ENCODE measurements at places on chromosomes 11 and 22.

DNA sequence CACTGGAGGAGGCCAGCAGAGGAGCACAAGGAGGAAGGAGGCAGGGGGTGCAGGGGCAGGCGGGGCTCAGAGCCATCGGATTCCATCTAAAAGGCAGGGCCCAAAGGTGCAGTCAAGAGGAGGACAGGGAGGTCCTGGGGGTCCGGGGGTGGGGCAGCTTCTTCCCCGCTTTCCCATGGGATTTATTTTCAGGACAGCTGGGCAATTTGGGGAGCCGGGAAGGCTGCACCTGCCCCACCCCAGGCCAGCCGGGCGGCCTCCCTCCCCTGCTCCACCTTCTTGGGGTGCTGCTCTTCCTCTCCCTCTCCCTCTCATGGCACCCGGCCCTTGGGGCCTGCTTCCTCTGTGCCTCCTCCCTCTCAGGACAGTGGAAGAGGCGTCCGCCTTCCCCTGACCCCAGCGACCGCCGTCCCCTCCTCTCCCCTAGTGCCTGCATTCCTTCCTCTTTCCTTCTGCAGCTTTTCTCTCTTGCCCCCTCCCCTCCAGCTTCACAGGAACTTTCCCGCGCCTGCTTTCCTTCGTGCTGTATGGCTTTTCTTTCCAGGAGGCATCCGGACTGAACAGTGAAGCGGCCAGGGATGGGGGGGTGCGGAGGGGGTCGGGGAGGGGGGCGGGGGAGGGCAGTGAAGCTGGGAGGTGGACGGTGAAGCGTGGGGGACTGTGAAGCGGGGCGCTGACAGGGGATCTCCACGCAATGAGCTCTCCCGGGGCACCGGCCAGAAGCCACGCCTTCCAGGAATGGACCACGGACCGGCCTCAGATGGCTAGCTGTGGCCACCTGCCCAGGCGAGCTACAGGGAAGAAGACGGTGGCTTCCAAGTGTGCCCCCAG is 26.9 kb downstream of the APOBEC3H start:
- ATAC-seq: no peak

DNA sequence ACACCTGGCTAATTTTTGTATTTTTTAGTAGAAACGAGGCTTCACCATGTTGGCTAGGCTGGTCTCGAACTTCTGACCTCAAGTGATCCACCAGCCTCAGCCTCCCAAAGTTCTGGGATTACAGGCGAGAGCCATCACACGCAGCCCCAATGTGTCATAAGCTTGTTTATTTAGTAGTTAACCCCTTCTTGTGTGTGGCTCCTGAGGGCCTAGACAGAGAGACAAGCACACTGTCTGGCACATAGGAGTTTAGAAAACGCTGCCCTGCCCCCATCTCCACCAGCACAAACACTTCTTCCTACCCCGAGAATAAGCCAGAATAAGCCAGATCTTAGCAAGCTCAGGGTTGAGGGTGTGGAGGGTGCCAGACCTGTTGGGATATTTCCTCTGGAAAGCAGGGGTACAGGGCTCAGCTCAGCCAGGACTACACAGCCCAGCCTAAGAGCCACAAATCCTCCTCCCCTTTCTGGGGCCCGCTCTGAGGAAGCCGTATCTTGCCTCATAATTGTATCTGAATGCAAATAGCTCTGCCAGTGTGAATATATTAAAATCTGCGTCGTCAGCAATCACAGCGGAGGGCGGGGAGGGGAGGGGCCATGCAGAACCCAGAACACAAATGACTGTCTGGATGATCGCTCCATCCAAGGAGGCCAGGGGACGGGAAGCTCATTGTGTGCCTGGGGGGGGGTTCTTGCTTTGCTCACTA is 247.3 kb downstream of the MN1 start:
- ATAC-seq: no peak

DNA sequence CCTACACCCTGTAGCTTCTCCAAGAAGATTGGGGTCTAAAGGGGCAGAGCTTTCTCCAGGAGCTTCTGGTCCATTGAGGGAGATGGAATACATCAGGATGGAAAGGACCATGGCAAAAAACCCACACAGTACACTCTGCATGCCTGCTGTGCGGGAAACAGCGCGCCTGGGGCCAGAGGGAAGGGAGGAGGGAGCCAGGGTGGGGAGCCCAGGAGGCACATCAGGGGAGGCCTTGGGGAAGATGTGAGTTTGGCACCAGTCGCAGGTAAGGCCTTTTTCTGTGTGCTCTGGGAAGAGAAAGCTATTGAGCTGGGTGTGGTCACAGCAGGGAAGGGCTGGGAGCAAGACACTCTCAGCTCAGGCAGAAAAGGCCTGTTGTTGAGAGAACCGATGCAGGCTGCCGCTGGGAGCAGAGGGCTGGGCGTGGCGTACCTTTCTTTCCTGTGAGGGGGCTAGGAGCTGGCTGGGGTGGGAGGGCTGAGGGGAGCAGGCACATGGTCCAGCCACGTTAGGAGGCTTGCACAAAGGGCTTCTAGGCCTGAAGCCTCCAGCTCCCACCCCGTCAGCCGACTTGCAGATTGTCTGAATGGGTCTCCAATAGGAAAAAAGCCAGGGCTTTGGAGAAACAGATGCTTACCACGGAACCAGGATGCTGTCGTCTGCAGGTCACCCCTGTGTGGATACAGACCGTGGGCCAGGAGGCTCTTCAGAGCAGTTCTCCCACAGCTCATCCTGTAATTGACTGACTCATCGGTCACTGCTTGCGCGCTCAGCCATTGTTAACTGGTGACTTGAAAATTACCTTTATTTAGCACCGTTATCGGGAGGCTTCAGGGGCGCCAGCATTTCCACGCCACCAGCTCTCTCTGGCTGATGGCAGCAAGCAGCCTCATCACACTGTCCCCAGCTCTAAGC is 237.3 kb downstream of the ST3GAL4 start:
- ATAC-seq: no peak

- ATAC-seq: no peak
These were observed 49.9 kb downstream of the SCUBE1 start for GRCh38 chr22:43293259-43293654.

DNA sequence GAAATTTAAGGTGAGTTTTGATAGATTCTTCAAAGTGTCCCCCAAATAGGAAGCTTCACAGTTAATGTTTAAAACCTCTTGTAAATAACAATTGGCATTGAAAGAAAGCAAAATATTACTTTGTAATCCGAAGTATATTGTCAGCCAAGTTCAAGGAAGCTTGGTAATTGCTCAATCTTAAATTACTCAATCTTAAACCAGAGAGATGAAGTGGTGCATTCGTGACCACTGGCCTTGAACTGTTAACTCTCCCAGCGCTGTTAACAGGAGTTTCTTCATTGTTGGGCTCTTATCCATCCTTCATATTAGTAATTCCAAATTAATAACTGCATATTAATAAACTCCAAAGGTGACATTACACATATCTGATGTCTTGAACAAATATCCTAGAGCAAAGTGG is 20.6 kb upstream of the FDX1 start:
- no peak for ATAC-seq

DNA sequence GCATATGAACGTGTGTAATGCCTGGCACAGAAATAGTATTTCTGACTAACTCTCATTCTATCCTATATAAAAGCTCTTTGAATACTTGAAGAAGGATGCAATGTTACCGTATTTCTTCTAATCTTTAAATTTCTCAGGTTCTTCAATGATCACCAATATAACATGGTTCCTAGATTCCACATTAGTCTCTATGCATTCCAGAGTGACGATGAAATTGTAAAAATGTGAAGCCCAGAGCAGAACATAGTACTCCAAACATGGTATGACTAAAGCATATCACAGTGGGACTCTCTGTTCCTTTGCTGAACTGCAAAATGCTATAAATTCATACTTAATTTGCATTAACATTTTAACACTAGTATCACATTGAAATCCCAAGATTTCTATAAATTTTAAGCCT is 877.6 kb upstream of the CHORDC1 start:
- no peak for ATAC-seq

- no peak for ATAC-seq
These were observed 347.9 kb upstream of the NCAM1 start for GRCh38 chr11:112613051-112613972.

DNA sequence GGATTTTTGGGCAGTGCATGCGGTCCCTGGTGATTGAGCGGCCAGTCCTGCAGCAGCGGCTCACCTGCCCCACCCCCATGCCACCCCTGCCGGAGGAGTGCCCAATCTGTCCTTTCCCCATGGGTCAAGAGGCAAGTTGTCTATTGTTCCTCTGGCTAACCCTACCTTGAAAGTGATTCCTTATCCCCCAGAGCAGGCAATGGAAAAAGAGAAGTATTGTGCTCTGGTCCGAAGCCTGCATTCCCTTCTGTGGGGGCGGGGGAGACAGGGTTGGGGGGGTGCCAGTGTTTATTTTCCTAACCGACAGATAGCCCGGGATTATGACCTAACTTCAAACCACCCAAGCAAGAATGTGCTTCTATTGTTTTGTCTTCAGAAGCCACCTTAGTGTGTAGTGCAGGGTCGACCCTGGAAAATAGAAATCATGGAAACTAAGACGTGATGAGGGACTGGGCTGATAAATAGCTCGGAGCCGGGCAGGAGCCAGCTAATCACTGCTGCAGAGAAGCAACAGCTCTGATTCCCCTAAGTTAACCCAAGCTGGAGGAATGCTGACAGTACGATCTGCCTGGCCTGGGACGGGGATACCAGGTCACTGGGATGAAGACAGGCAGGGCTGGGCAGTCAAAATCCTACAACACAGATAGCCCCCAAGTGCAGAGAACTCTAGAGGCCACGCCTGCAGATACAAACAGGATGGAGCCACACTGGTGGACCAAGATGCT is 38.7 kb upstream of the ATXN10 start:
- no peak for ATAC-seq

DNA sequence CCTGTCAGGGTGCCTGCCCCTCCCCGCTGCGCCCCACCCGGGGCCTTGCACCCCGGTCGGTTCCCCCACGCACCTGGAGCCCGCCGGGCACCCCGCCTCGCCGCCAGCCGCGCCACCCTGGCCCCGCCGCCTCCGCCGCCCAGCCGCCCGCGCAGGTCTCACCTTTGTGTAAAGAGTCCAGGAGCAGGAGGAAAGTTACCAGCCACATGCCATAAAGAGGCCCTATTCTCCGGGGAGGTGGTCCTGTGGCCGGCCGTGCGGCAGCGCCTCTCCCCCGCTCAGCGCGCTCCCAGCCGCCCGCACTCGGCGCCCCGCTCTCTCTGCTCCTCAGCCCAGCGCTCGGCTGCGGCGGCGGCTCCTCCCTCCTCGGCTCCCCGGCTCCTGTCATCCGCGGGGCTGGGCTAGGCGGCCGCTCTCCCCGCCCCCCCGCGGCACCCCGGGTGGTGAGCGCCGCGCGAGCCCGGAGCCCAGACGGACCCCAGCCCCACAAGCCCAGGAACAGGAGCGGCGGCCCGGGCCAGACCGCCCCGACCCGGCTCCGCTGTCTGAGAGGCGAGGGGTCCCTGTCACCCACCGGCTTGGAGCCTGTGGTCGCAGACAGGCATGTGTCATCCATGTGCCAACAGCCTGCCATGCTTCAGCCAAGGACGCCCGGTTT is at the start of gene DSCAML1:
Gene DSCAML1, minus strand, starts transcription at position 345 of the 658 bp plus-strand sequence. Its CDS starts 137 bp downstream, at position 208.
- peak; percentile 75 for ATAC-seq

DNA sequence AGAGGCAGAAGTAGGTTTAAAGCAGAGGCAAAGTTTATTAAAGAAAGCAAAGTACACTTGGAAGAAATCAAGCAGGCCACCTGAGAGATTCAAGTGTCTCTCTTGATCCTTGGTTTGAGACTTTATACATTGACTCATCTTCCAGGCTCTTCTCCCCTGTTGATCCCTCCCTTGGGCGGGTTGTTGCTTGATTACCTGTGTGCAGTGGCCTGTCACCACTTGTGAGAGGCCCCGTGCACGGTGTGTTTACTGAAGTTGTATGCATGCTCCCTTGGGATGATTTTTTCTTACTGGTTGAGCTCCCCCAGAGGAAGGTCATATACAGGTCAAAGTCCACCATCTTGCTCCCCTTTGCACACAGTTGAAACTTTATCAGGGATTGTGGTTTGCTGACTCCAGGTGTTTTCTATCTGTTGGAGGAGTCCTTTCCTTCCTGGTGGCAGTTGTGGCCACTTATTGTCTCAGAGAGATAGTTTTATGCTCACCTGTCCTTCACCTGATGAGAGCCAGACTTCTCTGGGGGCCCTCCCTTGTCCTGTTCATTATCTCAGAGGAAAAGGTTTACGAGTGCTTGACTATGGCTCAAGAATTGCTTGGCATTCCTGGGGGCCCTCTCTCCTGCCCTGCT is 16.3 kb upstream of the RBMXL2 start:
- ATAC-seq: no peak

DNA sequence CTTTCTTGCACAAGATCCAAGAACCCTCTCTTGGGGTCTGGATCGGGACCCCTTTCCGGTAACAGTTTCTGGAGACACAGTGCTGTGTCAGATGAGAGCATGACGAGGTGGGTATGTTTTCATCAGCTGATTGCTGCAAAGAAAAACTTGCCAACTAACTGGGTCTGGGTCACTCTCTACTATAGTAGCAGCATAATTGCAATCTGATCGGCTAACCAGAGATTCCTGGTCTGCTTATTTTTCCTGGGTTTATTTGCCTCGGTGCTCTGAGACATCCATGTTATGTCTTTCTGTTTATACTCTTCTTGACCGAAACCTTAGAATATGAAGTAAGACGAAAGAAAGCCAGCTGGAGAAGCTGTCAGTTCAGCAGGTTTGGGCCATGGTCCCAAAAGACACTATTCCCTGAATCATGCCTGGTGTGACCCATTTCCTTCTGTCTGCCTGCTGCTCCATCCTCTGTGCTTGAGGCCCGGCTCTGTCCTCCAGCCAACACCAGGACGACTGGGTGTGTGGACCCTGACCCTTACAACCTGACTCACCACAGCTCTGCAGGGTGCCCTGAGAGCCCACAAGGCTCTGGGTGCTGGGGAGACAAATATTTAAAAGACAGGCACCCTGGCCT is 24.1 kb upstream of the CLMP start:
- no peak for ATAC-seq

DNA sequence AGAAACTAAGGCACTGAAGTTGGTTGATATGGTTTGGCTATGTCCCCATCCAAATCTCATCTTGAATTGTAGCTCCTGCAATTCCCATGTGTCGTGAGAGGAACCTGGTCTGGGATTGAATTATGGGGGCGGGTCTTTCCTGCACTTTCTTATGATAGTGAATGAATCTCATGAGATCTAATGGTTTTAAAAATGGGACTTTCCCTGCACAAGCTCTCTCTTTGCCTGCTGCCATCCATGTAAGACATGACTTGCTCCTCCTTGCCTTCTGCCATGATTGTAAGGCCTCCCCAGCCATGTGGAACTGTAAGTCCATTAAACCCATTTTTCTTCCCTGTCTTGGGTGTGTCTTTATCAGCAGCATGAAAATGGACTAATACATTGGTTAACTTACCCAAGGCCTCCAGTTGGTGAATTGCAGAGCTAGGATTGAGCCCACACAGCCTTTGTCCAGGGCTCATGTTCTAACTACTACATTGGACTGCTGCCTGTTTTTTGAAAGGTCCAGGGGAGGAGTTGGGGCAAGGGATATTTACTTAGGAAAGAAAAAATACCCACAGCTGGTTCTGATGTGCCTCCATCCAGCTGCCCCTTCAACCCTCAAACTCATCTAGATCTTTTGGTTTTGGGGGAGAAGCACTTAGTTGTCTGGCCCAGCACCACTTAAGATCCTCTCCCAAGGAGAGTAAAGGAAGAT is 107.8 kb upstream of the NAV2 start:
- ATAC-seq: no peak

DNA sequence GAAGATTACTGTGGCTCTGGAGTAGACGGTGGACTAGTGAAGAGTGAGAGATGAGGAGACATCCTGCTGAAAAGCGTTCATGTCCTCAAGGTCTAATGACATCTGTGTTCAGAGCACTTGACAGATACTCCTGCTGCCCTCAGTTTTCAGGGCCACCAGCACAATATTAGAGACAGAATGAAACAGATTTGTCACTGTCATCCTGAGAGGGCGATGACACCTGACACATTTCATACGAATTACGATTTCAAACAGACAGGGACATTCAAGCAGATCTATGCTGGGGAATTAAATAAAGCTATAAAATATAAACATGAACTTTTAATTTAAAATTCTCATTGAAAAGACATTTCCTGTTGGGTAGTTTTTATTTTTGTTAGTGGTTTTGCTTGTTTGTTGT is 29.1 kb downstream of the SVIP start:
- ATAC-seq: no peak

Data from activated T-helper 17 cell treated with anti-CD3 and anti-CD28 coated beads, Interleukin-2, amount 50 U/mL, for 72 hours (primary cell).